Smooth muscle cell of trachea (primary cell): ENCODE measurements at places on chromosomes 5 and 9. TPM values are rescaled to one million over a fixed set of nuclear protein-coding genes. Genes with fewer than 3 reads are reported as not detected.

OR2V1 gene
- total RNA-seq: not detected in 2 replicates

LRRC70 gene
- 0.50 and 1.3 TPM in 2 replicates for total RNA-seq

MACROH2A1 gene
- total RNA-seq: 181 and 184 TPM in 2 replicates

KIF24 gene
- 0.50 and 3.2 TPM in 2 replicates for total RNA-seq

DPM2 gene
- 9.6 and 11.9 TPM in 2 replicates for total RNA-seq

ATP10B gene
- not detected in 2 replicates for total RNA-seq

NR2F1-AS1 gene
- 22.1 and 31.4 TPM in 2 replicates for total RNA-seq

PCDHB4 gene
- 0.15 and 0.17 TPM in 2 replicates for total RNA-seq

INSL6 gene
- total RNA-seq: not detected in 2 replicates

PCDHB8 gene
- total RNA-seq: 0.50 TPM in 1 of 2 replicates, not detected in the other

CCL28 gene
- total RNA-seq: 1.3 and 2.9 TPM in 2 replicates

BAAT gene
- not detected in 2 replicates for total RNA-seq

MYMK gene
- total RNA-seq: not detected in 2 replicates
